Activated T-cell treated with anti-CD3 and anti-CD28 coated beads, Interleukin-2, amount 50 U/mL, for 72 hours (primary cell): ENCODE measurements at places on chromosomes 5 and 9. TPM values are rescaled to one million over a fixed set of nuclear protein-coding genes. Genes with fewer than 3 reads are reported as not detected.

- DNase-seq: no peak
Observed at GRCh38 chr9:103215197-103215596, 220.1 kb downstream of the CYLC2 start.

DNA sequence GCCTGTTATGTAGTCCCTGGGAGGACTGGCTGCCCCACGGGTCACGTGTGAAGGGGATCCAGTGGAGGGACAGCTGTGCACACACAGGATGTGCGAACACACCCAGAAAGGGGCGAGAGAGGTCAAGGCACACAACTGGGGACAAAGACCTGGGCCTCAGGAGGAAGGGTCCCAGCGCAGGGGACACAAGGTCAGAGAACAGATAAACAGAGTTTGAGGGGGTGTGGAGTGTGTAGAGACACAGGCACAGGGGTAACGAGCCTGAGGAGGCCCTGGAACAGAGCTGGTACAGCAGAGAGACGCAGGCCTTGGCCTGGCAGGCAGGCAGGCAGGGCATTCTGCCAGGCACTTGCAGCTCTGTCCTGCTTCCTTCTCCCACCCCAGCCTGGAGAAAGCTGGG is 14.8 kb upstream of the PSMD5 start:
- no peak for DNase-seq

DNA sequence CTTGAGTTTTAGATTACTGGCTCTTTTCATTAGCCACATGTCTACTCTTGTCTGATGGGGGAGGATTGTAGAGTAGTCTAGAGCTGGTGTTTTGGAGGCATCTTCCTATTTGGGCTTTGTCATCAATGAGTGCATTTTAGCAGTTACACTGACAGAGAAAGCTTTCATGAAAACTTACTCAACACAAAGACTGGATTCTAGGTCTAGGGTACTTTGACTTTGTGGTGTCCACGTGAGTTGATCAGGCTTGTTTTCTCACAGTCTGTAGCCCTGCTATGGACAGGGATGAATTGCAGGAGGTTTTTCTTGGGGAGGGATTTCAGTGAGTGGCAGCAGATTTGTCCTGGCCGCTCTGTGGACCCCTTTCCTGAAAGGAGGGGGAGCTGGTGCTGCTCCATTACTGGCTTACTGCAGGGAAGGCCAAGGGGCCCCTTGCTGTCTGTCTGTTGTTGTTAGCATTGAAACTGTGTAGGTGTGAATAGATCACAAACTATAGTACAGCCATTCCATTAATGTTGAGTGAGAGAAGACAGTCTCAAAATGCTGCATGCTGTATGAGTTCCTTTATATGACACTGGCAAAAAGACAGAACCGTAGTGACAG is 6.6 kb downstream of the TRIO start:
- DNase-seq: no peak

- no peak for DNase-seq
Observed at GRCh38 chr5:14068136-14068535, 75.0 kb upstream of the TRIO start.

DNA sequence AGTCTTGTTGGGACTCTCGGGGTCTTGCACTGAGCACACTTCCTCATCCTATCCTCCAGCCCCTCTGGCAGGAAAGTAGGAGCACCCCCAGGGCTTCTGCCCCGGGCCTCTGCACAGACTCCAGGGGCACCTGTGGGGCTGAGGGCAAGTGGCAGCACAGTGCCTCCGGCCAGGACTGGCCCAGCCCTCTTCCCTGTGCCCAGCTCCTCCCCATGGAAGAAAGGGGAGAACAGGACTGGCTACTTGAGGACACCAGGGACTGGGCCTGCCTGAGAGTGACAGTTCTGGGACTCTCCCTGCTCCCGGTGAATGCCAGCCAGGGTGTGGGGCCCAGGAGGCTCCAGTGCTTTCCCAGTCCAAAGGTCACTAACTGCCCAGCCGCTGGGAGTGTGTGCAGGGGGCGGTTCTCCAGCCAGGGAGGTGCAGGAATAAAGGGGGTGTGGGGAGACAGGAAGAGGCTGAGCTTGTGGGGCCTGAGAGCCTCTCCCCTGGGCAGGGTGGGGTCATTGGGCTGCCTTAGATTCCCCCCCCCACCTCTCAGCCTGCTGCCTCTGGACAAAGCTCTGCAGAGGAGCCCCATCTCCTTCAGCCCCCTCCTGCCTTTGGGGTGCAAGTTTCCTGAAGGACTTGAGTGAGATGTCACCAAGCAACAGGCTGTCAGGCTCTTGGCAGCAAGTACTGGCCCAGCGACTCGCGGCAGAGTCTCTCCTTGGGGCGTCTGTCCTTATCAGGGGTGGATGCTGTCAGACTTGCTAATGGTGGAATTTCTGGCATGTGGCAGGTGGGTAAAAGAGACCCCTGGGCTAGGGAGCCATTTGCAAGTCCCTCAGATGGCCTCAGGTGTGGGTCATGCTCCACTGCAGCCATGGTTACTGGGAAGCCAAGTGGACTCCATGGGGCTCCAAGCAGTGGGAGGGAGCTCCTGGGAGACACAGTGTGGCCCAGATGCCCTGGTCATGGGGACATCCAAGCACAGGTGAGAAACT is 19.1 kb upstream of the JADE2 start:
- no peak for DNase-seq

DNA sequence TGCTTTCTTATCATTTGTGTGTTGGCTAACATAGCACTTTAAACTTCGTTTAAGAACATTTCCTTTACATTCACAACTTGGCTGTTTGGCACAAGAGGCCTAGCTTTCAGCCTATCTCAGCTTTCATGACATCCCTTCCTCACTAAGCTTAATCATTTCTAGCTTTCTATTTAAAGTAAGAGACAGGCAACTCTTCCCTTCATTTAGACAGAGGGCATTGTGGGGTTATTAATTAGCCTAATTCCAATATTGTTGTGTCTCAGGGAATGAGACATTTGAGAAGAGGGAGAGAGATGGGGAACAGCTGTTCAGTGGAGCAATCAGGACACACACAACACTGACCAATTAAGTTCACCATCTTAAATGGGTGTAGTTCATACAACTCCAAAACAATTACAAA is 51.0 kb upstream of the OR2K2 start:
- DNase-seq: no peak

DNA sequence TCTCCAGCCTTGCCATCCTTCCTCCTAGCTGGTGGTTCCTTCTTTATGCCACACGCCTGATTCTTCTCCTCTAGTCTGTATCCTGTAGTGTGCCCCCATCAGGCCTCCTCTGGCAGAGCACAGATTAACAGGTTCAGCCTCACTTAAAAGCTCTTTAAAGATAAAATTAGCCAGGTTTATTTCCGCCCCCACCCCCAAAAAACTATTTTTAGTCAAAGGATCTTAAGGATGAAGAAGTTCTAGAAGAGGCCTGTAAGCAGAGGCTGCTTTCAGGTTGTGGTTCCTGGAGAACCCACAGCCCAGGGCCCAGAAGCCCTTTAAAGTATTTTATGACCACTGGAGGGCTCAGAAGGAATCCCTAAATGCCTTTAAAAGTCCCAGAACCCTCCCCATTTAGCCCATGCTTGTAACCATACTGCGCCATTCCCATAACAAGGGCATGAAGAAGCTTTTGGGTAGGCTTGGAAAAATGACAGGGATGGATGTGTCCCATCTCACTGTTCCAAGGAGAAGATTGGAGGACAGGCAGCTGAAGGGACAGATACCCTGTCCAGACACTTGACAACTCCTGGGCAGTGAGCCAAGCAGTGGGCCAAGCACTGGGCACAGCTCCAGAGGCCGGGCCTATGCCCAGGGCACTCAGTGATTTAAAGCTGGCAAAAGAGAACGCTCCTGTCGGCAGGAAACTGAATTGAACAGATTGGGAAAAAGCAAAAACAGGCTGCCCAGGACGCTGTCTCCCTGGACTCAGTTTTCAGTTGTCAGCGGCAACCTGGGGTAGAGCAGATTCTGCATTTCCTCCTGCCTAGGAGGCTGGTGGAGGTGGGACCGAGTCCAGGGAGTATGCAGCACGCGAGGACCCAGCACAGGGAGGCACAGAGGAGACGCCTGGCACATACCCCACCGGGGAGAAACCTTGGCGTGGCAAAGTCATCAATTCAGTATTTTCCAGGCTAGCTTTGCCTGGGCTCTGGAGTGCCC is 106.3 kb upstream of the SSBP2 start:
- no peak for DNase-seq

- DNase-seq: no peak
Observed at GRCh38 chr5:36719282-36719681, 112.9 kb downstream of the SLC1A3 start.

DNA sequence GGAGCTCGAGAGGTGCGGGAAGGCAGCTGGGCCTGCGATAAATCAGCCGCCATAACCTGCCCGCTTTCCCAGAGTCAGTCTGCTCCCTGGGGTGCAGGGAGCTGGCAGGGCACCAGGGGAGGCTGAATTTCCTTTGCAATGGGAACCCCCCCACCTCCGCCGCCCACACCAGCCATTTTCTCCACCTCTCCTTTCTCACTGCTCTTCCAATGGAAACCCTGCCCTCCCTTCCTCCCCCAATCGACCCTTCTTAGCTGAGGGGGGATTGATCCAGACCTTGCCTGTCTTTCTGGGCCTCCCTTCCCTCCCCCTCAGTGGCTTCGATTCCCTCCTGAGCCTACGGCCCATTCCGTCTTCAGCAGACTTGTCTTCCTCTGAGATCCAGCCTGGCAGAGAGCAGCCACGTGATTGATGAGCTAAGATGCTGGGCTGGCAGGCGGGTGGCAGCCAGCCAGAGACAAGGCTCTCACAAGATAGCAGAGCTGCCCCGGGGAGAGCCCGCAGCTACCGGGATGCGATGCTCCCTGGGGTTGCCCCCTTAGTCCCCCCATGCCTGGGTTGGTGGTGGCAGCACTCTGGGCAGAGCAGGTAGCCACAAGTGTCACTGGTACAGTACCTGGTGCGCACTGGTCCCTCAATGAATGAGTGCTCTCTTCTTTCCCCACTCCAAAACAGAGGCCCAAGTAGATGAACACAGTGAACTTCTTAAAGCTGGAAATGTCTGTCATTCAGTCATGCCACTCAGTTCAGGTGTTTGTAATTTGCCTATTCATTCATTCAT is 53.7 kb upstream of the FABP6 start:
- no peak for DNase-seq

DNA sequence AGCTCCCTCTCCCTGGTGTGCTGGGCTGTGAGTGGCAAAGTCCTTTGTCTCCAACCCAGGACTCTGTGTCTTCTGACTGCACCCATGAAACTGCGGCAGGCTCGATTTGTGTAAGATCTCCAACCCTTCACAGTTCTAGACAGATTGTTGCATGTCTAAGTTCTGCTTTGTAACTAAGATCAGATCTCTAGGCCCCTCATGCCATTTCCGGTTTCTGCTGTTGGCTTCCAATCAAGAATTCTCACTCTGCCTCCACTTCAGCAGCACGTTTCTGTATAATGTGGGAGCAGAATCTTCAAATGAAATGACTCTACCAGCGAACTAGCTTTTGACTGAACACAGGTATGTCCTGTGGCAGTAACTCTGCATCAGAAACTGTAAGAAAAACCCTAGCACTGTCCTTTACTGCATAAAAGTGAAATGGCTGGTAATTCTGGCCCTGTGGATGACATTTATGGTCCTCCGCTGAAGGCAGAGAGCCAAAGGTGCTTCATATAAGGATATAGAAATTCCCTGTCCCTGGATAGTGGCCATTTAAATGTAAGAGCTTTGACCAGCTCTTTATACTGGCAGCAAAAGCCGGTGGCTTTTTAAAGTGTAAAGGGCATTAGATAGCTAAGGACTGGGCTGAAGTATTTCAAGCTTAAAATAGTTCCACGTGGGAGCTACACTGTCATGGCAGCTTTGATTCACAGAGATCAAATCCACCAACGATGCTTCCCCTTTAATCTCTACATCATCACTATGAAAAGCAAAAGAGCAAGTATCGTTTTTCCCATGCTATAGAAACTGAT is 319.0 kb upstream of the CDH6 start:
- DNase-seq: no peak

GRCh38 chr5:67293226-67293625 is 96.6 kb upstream of the CD180 start:
- no peak for DNase-seq

- DNase-seq: no peak
Observed at GRCh38 chr9:113488071-113488470, 24.5 kb downstream of the RGS3 start.

- no peak for DNase-seq
Observed at GRCh38 chr9:114811301-114811700, 5.5 kb upstream of the TNFSF15 start.

SLC34A1 gene
- total RNA-seq: 0.21 TPM

OR1J2 gene
- not detected for total RNA-seq

ORM2 gene
- total RNA-seq: not detected

INPP5E gene
- total RNA-seq: 20.1 TPM

GFM2 gene
- 23.5 TPM for total RNA-seq
